Hematopoietic multipotent progenitor cell (in vitro differentiated cells): ENCODE measurements at places on chromosomes 7 and 10.

- no peak for DNase-seq
Observed at GRCh38 chr10:91711885-91712680, 79.2 kb upstream of the PPP1R3C start.

DNA sequence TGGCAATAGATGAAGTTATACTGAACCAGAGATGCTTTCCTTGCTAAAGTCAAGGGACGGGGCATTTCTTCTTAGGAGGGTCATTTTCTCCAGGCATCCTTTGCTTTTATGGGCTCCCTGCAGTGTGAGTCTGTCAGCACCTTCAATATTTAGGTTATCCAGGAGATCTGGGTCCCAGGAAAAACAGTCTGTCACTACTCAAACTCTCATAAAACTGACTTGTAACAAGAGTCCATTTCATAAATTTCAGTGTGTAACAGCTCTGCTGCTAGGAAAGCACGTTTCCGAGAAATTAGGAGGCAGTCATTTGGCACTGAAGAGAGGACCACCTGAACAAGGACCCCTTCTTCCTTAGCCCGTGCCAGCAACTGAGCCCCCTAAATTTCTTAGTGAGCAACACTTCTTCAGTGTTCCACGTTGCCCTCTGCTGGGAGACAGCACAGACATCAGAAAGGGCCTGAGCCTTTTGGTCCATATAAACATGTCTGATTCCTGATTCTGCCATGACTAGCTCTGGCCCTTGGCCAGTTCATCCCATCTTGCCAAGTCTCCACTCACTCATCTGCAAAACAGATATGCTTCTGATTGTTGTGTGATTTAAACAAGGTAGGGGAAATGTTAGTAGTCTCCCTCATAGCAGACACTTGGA, 7.2 kb downstream of the GCC1 start:
- DNase-seq: no peak

DNA sequence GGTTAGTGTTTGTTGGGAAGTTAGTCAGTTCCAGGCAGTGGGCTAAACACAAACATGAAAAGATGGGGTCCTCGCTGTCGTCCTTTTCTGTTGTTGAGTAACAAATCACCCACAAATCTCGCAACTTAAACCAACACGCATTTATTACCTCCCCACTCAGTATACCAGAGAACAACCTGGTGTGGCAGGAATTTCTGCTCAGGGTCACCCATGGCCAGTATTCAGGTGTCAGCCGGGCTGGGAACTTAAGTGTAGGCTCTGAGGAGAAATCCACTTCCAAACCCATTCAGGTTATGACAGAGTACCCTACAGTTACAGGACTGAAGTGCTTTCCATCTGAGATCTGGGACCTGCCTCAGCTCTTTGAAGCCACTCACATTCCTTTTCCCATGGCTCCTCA, 73.6 kb upstream of the SP4 start:
- DNase-seq: no peak

DNA sequence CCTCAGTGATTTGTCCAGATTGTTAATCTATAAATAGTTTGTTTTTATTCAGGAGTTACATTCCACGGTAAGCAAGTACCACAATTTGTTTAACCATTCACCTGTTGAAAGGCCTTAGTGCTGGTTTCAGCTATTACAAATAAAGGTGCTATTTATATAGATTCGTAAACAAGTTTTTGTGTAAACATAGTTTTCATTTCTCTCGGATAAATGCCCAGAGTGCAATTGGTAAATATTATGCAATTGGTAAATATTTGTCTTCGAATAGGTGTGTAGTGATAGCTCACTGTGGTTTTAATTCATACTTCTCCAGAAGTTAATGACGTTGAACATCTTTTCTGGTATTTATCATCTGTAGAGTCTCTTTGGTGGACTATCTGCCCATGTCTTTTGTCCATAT, 76.4 kb upstream of the RSU1 start:
- DNase-seq: no peak

- DNase-seq: no peak
Observed at GRCh38 chr10:24097751-24098207, 111.2 kb upstream of the KIAA1217 start.

- DNase-seq: peak; percentile 39
Observed at GRCh38 chr7:42014625-42015618, 222.1 kb downstream of the GLI3 start.

DNA sequence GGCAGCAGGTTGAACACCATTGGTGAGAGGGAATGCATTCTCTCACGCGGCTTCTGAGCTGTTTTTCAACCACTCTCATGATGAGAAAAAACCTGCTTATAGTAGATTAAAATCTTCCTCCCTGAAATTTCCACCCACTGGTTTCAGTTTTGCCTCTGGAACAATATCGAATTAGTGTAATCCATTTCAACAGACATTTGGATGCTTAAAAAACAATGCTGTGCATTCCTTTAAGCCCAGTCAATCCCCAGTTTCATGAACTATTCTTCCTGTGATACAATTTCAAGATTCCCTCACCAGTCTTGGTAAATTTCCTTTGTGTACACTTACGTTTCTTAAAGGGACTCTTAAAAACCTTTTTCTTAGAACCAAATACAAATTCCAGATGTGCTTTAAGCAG, 89.6 kb downstream of the ITIH5 start:
- no peak for DNase-seq

DNA sequence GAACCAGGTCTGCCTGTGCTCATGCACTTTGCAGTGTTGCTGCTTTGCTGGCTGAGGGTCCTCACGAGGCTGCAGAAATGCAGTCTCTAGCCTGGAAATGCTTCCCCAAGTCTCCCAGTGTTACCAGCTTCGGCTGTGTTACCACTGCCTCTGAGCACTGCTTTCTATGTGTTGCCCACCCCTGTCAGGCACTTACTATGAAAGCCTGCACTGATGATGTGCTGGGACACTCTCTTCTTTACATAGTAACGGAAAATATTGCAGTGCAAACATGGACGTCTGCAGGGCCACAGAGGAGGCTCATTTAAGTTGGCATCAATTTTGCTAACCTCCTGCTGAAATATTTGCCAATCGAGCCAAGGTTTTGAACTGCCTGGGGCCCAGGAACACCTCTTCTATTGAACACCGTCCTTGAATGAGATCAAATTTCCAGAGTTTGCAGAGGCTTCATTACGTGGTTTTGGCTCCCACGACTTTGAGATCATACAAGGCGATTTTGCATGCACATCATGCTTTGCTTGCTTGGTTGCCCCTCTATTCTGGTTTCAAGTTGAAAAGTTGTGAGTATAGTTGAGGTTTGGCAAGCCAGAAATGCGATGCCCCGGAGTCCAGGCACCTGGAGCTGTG, 404.7 kb upstream of the PODXL start:
- DNase-seq: no peak

DNA sequence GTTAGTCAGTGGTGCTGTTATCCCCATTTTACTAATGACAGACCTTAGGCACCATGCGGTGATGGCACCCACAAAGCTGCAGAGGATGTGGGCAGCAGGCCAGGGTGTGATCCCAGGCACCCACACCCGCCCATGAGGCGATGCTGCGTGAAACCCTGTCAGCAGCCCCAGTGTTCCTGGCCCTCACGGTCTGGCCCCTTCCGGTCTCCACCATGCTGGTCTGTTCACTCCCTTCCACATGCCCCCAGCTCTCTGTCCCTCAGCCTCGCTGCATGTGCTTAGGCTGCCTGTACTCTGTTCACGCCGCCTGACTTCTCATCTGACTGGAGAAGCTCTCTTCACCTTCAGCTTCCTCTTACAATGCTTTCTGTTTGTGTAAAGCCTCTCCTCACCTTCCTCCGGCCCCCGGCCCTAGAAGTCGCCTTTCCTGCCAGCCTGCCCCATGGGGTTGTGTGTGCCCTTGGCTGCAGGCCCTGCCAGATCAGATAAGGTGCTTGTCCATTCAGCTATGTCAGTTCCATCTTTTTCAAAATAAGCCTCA, 17.6 kb upstream of the ORAI2 start:
- DNase-seq: no peak

GRCh38 chr7:15007507-15007906, 105.0 kb upstream of the DGKB start:
- DNase-seq: no peak

GRCh38 chr10:70503776-70504175, 25.2 kb downstream of the PALD1 start:
- no peak for DNase-seq

- DNase-seq: no peak
Observed at GRCh38 chr7:30705596-30705995, 23.3 kb upstream of the CRHR2 start.

DNA sequence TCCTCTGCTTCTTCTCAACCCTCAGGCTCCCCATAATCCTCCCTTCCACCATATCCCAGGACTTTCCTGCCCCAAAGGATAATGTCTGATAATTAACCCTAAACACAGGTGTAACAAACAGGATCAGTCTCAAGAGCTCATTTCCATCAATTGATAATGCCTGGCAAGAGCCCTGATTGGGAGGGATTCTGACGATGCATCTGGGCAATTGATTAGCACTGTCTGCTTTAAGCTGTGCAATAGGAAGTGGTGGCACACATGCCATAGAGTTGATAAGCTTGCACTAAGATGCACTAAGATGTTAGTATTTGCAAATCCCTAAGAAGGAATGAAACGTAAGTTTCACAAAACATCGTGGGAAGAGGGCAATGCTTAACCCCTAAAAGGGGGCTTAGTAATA, 27.4 kb upstream of the EGR2 start:
- no peak for DNase-seq

GRCh38 chr7:33807779-33808482, 97.4 kb upstream of the BMPER start:
- DNase-seq: no peak
